ENCODE measurements at places on chromosomes 1 and 21. TPM values are rescaled to one million over a fixed set of nuclear protein-coding genes. Genes with fewer than 3 reads are reported as not detected.

Gene FHL3
- 30.0 TPM for total RNA-seq

Gene TCP10L
- 0.39 TPM for total RNA-seq

Gene S100A7A
- not detected for total RNA-seq

Gene NR1I3
- not detected for total RNA-seq

Gene PARS2
- total RNA-seq, result 5.5 TPM

Gene CD1B
- total RNA-seq, result not detected
